ENCODE measurements at places on chromosomes 13 and 19.

GRCh38 chr19:46970815-46971214 lies 48.8 kb upstream of the NPAS1 start:
- peak; percentile 19 for DNase-seq

GRCh38 chr13:108924134-108924533 lies 294.7 kb downstream of the MYO16 start:
- no peak for DNase-seq

- no peak for DNase-seq
Observed at GRCh38 chr13:27405546-27406134, 18.8 kb upstream of the GTF3A start.

DNA sequence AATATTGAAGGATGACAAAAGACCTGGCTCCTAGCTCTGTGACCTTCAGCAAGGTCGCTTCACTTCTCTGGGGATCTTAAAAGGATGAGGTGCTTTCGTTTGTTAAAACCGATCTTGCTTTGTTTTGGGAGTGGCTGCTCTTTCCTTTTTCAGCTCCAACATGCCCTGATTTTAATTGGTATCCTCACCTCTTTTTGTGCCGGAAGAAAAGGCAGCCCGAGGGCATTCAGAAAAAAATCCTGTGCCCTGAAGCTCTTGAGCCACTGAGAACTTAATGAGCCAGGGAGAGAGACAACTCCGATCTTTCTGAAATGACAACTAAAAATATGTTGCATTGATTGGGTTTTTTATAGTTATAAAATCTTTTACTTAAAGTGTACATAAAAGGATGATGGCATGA lies 19.4 kb downstream of the CLDN10 start:
- no peak for DNase-seq

DNA sequence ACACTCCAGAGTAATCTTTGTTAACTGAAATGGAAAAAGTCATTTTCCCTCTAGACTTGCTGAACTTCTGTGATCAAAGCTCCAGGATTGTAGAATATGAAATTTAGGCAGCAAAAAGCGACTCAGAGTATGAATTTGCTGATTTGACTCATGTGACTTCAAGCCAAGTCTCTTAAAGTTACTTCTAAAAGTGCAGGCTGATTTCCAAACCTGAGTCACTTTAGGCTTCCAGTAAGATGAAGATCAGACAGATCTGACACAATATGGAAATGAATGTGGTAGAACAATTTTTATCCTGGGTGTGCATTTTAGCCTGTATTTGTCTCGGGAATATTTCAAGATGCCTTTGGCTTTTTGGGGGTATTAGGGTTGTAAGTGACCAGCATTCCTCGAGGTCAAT lies 151.0 kb upstream of the TMTC4 start:
- no peak for DNase-seq

- DNase-seq: no peak
Observed at GRCh38 chr13:73740666-73741065, 393.5 kb downstream of the KLF12 start.

- DNase-seq: no peak
Observed at GRCh38 chr19:28028881-28029444, 1184.0 kb downstream of the UQCRFS1 start.

Measured in LoVo (cell line).